Cerebellar nuclear complex (tissue), 1 donor: ENCODE measurements at places on chromosomes 16 and 17.

GRCh38 chr17:55818026-55818425 lies 67.2 kb downstream of the PCTP start:
- DNase-seq: no peak

DNA sequence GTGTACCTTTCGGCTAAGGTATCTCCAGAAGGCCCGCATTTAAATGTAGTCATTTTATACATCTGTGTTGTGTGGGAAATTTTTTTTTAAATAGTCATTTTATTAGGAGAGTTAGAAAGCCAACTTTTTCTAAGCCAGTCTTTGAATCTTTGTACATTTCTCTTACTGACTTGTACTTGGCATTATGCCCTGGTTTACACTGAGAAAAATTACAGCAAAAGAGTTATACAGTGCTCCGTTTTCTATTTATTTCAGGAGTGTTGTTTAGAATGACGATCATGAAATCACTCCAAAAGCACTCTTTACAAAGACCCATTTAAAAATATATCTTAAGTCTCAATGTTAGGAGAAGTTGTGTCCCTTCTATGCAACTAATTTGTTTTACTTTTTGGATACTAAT lies 91.8 kb downstream of the CYB561 start:
- DNase-seq: no peak

GRCh38 chr17:78716814-78717393 lies 65.2 kb downstream of the CYTH1 start:
- peak; percentile 86 for DNase-seq

- DNase-seq: no peak
These were observed 8.4 kb upstream of the GAA start for GRCh38 chr17:80092959-80093358.

DNA sequence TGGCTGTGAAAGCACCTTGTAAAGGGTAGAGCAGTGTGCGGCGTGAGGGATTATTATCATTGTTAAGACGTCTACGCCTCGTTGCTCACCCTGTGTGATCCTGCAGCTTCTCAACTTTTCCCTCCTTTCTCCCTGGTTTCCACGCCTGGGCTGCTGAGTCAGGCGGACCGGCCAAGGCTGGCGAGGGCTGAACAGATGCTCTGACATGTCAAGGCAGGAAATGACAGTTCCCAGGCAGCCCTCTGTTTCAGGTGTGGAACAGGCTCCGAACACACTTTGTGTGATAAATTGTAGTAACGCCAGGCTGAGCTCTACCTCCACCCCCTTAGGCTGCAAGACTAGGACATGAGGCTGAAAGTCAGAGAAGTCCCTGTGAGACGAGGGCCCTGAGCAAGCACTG lies 46.0 kb upstream of the TBX2 start:
- DNase-seq: no peak

DNA sequence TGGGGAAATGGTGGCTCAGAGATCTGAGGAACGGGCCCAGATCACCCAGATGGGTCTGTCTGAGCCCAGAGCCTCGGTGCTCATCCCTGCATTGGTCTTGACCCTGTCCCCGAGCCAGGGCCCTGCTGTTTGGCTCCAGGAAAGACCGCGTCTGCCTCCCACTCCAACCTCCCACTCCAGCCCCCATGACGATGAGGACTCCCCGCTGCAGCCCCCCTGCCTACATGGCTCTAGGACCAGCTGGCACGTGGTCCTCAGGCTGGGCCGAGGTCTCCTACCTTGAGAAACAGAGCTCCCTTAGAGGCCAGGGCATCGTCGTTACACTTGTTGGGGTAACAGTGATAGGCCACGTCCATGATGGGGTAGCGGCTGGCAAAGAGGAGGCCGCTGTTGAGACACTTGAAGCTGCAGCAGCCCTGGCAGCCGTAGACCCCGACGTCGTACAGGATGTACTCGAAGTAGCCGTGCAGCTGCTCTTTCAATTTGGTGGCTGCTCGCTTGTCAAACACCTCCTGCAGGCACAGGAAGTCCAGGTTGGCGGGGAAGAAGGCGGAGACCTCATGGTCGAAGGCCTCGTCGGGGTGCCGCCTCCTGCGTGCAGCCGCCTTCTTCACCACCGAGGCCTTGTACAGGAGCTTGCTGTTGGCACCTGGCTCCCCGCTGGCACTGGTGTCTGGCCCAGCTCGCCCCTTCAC lies 59.9 kb downstream of the PRMT7 start:
- no peak for DNase-seq

- no peak for DNase-seq
These were observed 11.9 kb downstream of the KATNB1 start for GRCh38 chr16:57747496-57747895.

GRCh38 chr17:71461498-71462169 lies 659.2 kb upstream of the SOX9 start:
- DNase-seq: no peak

DNA sequence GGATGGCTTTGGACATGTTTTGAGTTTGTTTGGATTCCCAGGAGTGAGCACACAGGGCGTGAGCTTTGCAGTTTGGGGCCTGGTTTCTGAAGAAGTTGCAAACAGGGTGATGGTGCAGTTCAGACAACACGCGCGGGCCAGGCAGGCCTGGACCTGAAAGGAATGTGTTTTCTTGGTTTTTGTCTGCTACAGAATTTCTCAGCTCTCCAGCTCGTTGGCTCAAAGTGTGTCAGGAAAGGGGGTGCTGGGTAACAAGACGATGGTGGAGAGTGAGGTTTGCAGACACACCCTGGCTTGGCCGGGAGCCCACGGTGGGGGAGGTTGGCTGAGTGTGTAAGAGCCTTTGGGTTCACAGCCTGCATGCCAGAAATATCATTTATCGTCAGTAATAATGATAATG lies 82.3 kb downstream of the CMIP start:
- DNase-seq: no peak

- no peak for DNase-seq
These were observed 25.8 kb downstream of the LITAF start for GRCh38 chr16:11560701-11561453.

DNA sequence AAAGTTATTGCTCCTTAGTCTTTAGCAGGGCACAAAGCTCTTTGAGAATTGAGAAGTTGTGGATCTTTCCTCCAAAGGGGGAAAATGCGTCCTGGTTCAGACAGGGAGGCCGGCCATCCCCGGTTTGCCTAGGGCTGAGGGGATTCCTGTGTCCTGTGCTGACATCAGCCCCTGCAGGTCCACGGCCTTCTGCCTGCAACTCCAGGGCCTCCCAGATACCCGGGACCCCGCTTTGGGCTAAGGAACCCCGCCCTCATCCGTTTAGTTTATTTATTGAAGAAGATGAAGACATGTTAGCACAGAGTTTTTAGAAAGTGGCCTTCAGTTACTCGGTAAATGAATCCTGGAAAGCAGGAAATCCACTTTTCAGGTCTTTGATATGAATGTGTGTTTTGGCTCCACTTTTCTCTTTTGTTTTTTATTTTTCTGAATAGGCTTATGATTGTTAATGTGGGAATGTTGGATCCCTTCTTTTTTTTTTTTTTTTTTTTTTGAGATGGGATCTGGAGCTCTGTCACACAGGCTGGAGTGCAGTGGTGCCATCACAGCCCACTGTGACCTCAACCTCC lies 65.6 kb downstream of the CRISPLD2 start:
- DNase-seq: no peak

GRCh38 chr17:32648450-32648849 lies 161.7 kb downstream of the CDK5R1 start:
- no peak for DNase-seq

DNA sequence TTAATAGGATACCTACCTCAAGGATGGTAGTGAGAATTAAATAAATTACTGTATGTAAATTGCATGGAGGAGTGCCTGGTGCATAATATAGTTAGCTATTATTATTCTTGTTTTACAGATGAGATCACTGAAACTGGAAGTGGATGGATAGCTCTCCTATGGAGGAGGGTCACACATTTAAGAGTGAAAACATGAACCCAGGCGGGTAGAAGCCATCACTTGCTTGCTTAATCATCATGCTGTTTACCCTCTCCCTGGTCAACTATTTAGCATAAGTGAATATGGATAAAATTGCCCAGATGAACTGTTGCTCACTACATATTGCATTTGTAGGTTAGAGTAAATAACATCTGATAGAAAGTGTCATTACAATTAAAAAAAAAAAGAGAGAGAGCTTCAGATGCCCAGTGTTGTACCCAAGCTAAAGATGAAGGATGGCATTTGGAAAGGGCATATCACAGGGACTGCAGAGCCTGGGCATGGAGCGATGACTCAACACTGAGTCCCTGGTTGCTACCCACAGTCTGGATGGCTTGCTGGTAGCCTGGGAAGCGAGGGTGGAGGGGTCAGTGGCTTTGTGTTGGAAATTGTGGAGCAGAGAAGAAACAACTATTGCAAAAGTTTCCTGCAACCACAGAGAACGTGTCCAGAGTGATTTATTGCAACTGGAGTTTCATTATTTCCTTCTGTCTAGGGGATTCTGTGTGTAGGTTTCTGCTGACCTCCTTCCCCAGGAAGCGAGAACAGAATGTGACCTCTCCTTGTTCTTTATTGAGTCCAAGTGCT lies 414.4 kb downstream of the SHISA9 start:
- no peak for DNase-seq

DNA sequence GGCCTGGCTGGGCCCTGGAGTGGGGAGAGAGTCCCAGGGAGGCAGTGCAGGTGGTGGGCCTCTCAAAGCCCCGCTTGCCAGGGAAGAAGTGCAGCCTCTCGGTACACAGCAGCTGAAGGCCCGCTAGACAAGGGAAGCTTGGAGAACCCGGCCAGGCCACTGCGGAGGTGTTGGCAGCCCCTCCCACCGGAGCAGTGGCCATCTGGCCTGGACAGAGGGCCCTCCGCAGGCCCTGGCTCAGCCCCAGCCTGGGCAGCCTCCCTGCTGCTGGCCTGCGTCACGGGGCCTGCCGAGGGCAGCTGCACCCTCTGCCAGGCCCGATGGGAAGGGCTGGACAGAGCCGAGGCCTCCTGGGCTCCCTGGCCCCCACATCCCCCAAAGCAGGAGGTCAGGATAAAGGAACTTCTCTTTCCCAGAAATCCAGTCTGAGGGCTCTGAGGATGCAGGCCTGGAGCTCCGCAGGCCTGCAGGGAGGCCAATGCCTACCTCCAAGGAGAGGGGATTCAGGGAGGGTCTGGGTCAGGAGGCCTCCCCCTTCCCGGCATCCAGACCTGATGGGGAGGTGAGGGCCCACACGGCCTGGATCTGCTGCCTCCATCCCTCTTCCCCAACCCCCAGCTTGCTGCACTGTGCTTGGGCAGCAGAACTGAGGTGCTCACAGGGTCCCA lies 4.3 kb downstream of the SPPL2C start:
- DNase-seq: peak; percentile 75

GRCh38 chr16:30533146-30533522 lies 1.5 kb downstream of the ZNF747 start:
- no peak for DNase-seq

DNA sequence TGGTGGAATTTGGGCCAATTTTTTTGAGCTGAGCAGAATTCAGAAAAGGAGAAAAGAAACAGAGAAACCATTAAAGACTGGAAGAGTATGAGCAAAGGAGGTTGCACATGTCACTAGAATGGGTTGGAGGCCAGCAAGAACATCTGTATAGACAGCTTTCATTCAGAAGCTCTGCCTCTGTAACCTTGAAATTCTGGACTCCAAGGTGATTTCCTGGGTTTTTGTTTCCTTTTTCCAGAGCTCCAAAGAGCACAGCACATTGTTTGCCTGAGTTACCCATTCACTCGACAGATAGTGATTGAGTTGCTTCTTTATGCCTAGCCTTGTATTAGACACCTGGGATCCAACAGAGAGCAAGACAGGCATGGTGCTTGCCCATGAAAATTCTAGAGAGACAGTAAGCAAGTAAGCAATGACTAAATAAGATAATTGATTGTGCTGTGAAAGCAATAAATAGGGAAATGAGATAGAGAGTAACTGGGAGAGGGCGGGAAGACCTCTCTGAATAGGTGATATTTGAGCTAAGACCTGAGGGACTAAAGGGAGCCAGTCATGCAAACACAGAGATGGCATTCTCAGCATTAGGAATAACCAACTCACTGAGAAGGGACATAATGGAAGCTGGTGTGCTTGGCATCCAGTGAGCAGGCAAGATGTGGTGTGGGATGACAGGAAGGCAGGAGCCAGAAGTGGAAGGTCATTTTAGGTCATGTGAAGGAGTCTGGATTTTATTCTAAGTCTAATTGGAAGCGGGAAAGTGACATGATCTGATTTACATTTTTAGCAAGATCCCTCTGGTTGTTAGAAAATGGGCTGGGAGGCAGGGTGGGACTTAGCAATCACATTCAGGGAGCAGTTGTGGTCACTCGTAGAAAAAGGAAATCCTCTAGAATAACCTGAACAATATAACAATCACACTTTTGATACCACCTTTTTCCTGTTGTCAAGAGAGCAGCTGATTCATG lies 197.5 kb downstream of the HS3ST3A1 start:
- no peak for DNase-seq

- DNase-seq: no peak
These were observed 166.3 kb downstream of the SLC39A11 start for GRCh38 chr17:72926171-72926570.

GRCh38 chr17:82205720-82206508 lies 6.7 kb downstream of the CCDC57 start:
- DNase-seq: no peak

- DNase-seq: no peak
These were observed 104.1 kb upstream of the CORO6 start for GRCh38 chr17:29726715-29727252.

GRCh38 chr17:56708670-56709410 lies 115.3 kb downstream of the NOG start:
- no peak for DNase-seq

- DNase-seq: no peak
These were observed 3.9 kb upstream of the NFAT5 start for GRCh38 chr16:69561901-69562300.

DNA sequence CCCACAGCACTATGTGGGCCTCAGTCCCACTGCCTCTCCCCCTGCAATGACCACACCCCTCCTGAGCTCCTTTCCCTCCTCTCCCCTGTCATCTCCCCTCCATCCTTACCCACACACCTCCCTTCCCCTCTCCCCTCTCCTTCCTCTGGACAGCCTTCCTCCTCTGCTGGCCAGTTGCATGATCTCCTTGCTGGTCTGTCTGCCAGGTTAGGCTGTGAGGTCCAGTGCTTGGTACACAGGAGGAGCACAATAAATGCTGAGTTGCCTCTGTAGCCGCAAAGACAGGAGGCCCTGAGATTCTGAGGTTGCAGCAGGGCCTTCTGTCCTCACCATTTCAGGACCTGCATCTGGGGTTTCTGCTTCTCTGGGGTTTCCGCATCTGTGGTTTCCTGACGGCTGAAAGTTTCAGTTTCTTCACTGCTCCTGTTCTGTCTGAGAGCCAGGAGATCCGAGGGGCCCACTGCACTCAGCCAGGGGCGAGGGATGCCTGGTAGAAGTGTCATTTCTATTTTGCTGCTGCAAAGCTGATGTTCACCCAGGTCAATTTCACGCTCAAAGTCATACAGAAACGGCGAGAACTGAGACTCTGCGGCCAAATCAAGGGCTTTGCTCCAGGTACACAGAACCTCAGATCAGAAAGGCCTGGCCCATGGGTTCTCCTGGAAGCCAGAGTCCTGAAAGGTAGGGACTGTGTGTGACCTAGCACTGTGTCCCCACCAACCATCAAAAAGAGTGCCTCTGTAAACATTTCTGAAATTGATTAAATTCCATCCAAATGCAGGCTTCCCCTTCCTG lies 4.6 kb upstream of the SLC12A3 start:
- no peak for DNase-seq

DNA sequence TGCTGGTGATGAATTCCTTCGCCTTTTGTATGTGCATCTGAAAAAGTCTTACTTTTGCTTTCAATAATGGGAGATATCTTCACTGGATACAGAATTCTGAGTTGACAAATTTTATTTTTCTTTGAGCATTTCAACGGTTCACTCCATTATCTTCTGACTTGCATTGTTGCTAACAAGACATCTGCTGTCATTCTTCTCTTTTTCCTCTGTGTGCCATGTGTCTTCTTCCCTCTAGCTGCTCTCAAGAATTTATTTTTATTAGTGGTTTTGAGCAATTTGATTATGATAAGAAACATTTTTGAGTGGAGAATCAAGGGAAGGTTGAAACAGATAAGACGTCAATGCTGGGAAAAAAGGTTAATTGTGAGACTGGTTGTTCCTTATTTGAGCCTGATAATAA lies 471.8 kb downstream of the CDH13 start:
- DNase-seq: no peak
